ENCODE measurements at places on chromosomes 1 and 21. TPM values are rescaled to one million over a fixed set of nuclear protein-coding genes. Genes with fewer than 3 reads are reported as not detected.

DNA sequence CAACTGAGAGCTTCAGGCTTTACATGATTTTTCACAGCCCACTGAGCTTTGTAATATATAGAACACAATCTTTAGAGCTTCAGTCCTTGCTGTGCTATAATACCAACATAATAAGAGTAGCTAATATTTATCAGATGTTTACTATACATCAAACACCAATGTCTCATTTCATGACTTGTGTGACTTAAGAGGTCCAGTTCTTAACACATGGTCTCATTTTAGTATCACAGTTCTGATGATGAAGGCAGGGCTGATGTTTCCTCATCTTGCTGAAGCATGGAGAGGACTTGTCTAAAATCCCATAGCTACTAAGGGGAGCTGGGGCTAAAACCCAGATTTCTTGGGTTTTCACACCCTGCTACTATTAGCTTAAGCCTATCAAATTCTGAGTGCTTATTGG lies 5.5 kb downstream of the MTR start:
- H3K4me1 ChIP-seq: peaks cover 20% of the 10 kb centered on the region
- H3K27me3 ChIP-seq: no peaks in the 10 kb centered on the region
- H3K27ac ChIP-seq: no peak overlapping the region

DNA sequence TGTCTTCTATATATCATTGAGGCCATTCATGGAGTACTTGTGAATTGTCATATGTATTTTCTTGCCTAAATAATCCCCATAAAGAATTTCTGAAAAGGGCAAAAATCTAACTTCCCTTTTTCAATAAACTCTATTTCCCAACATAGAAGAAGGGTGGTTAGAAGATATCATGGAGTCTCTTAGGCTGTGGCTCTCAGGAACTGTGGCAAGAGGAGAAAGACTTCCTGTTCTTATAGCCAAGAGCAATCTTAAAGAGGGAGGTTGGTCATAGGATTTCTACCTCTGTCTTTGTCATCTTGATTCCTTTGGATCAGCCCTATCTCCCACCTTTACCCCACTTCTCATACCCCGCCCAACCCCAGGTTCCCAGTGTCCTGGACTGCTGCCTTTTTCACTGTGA lies 175.8 kb downstream of the TYW3 start:
- no peaks in the 10 kb centered on the region for H3K27me3 ChIP-seq
- H3K4me1 ChIP-seq: no peaks in the 10 kb centered on the region
- H3K36me3 ChIP-seq: peaks cover 4% of the 10 kb centered on the region
- H3K4me3 ChIP-seq: no peak overlapping the region

- H3K27ac ChIP-seq: peak overlapping the region; percentile 42
- no peaks in the 10 kb centered on the region for H3K36me3 ChIP-seq
Measured at GRCh38 chr1:27097484-27097917, 57.4 kb downstream of the SLC9A1 start.

Gene FYB2
- not detected for total RNA-seq

Gene C1orf198
- 87.7 TPM for total RNA-seq

Gene MX2
- 0.21 TPM for total RNA-seq

Gene CEP170
- 98.0 TPM for total RNA-seq

All from HFFc6 (cell line).